Stimulated activated CD4-positive, alpha-beta T cell treated with anti-CD3 and anti-CD28 coated beads, Interleukin-4, amount 100 ng/mL, for 48 hours (primary cell): ENCODE measurements at places on chromosomes 3 and 15.

- no peak for DNase-seq
These were observed 5.0 kb upstream of the TLR9 start for GRCh38 chr3:52230461-52230860.

- DNase-seq: no peak
These were observed 866 bp upstream of the AADACL2 start for GRCh38 chr3:151732861-151733260.

- DNase-seq: no peak
These were observed 31.0 kb upstream of the PTPRG start for GRCh38 chr3:61530355-61530754.

- no peak for DNase-seq
These were observed 7.8 kb upstream of the SLC6A11 start for GRCh38 chr3:10808130-10808735.
